ENCODE measurements at places on chromosomes 13 and 19. TPM values are rescaled to one million over a fixed set of nuclear protein-coding genes. Genes with fewer than 3 reads are reported as not detected.

GRCh38 chr13:43482026-43482425, 304.7 kb downstream of the ENOX1 start:
- H3K36me3 ChIP-seq = no peaks in the 10 kb centered on the region
- H3K27ac ChIP-seq = no peak overlapping the region
- H3K27me3 ChIP-seq = no peaks in the 10 kb centered on the region

The CYP2F1 gene
- not detected for total RNA-seq

The PSG6 gene
- total RNA-seq = not detected

The FBXO27 gene
- 17.8 TPM for total RNA-seq

The ZNF560 gene
- total RNA-seq = 0.80 TPM

Measured in cardiac muscle cell (in vitro differentiated cells and primary cell).